AG04450 (cell line): ENCODE measurements at places on chromosomes 13 and 19.

GRCh38 chr13:50577806-50578205 lies 265.7 kb downstream of the DLEU7 start:
- no peak for DNase-seq

DNA sequence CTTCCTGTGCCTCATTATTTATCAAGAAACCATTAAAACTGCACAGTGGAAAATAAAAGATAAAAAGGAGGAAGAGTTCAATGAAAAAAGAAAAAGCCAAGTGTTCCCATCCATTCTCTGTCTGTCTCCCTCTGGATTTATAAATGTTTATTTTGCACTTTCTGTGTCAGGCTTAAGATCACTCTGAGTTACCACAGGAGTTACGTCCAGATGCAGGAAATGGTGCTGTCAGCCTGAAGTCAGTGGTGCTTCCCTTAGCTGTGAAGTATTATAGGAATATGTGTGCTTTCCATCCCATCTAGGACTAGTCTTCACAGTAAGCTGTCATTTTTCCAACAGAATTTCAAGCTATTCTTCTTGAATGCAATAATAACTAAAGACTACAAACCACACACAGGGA lies 420.2 kb downstream of the KCTD12 start:
- no peak for DNase-seq

- no peak for DNase-seq
Observed at GRCh38 chr13:46342538-46342937, 44.5 kb downstream of the RUBCNL start.

DNA sequence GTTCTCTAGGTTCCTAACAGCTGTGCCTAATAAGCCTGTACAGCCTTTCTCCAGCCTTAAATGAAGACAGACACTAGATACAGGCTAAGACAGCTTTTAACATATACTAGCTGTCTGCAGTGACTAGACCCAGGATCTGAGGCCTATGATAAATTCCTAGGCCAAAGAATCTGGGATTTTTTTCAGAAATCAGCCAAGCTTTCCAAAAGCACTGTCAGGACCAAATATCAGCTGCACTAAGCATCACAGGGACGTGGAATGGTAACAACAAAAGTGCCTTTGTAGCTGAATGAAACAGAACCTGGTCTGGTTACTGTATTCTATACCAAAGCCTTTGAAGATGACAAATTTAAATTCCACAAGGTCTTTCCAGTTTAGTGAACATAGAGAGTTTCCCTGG lies 77.9 kb upstream of the DOCK9 start:
- no peak for DNase-seq

GRCh38 chr19:18768997-18769891 lies 21.9 kb downstream of the COMP start:
- no peak for DNase-seq

DNA sequence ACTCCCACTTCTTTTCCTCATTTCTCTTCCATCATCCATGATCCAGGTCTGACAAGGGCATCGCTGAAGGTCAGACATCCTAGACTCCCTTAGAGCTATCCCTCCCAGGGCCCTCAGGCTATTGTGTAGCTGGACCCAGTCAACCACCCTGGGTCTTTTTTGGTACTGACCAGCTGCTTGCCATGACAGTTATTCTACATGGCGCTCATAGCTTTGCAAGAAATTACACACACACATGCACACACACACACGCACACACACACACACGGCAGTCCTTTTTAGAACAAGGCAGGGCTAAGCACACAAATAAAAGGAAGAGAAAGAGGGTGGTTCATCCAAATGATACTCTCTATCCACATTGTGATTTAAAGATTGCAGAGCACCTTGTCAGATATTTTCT lies 18.3 kb downstream of the SIAH3 start:
- DNase-seq: no peak

DNA sequence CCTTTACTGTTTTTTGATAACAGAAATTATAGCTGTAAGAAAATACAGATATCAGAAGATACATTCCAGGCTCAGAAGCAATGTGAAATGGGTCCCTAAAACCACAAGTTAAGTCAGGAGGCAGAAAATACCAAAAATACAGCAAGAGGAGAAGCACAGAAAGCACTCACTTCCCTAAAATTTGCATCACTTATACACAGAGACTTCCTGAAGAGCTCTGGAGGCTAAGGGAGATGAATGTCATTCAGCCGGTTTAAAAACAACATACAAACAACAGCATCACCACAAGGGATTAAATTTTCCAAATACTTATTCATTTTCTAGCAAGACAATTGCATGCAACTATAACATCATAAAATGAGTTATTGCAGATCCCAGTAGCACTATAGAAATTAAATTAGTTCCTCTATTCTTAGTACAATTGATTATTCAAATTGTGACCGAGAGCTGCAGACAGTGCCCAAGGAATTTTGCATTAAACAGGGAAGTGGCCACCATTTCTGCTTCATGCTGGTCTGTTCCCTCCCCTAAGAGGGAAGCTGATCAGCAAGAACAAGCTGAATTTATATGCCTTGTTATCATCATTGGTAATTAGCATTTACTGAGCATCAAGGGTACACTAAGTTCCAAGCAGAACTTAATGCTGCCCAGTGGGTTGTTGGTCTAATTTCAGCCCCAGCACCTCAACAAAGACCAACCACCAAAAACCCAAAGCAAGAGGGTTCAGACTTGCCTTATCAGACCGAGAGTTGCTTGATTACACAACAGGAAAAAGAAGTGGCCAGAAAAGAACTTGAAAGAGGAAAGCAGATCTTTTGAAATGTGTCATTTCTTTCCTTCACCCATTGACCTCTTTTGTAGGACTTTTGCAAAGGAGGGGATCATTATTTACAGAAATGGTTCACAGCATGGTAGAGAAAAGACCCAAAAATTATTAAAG lies 140.7 kb downstream of the KCTD12 start:
- DNase-seq: no peak

DNA sequence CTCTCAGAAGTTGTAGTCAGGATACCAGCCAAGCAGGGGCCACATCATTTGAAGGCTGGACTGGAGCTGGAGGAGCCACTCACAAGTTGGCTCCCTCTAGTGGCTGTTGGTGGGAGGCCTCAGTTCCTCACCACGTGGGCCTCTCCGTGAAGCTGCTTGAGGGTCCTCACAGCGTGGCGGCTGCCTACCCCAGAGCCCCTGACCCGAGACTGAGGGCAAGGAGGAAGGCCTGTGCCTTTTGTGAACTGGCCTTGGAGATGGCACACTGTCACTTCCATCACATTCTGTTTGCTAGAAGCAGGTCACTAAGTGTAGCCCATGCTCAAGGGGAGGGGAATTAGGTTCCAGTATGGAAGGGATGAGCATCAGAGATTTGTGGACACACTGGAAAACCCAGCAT lies 14.6 kb downstream of the GNA11 start:
- peak; percentile 18 for DNase-seq

DNA sequence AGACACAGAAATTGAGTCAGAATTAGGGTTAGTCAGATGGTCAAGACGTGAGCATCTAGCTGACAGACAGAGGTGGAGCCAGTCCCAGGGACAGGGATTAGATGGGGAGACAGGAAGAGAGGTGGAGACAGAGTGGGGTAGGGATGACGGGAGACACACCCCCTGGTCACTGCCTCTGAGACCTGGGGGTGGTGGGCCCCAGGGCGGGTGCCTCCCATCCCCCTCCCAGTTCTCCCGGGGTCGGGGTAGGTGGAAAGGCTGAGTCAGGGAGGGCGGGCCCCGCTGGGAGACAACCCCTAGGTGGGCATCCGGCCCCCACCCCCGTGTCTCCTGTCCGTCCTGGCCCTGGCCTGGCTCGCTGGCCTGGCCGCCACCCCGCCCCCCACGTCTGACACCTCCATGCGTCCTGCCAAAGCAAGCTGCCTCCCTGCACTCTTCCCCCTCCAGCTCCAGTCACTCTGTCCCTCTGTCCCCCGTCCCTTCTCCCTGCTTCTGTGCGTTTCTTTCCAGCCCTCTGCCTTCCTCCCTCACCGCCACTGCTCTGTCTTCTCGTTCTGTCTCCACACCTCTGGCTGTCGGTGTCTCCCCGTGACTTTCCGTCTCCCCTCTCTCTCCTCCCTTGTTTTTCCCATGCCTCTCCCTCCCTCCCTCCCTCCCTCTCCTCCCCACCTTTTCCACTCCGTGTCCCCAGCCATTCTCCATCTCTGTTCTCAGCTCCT lies 15.1 kb downstream of the CCDC97 start:
- no peak for DNase-seq

DNA sequence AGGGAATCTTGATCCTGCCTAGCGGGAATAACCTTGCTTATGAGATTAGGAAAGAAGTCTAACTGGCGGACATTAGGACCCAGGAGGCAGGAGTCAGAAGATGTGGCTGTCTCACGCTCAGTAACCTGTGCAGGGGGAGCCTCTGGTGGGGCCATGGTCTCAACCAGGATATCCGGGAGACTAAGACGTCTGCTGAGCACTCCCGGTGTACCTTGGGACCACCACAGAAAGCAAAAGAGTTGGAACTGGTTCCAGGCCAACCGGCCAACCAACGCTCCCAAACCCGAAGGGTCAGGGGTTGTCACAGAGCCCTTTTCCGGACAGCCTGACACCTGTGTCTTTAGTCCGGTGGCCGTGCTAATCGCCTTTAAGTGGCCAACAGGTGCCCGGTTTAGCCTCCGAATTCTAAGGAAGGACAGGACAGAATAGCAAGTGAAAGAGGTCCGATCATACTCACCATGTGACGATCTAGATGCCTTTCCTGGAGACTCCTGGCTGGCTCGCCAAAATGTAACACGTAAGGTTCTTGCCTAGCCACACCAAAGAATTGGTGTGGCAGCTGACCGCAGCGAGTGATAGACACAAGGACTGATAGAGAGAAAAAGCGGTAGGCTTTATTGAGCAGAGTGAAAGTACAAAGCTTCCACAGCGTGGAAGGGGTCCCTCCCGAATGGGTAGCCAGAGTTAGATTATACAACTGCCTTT lies 103.9 kb upstream of the DIAPH3 start:
- no peak for DNase-seq

- DNase-seq: no peak
Observed at GRCh38 chr13:83752141-83752540, 130.1 kb downstream of the SLITRK1 start.

GRCh38 chr19:55670280-55671053 lies 4.6 kb upstream of the EPN1 start:
- no peak for DNase-seq

DNA sequence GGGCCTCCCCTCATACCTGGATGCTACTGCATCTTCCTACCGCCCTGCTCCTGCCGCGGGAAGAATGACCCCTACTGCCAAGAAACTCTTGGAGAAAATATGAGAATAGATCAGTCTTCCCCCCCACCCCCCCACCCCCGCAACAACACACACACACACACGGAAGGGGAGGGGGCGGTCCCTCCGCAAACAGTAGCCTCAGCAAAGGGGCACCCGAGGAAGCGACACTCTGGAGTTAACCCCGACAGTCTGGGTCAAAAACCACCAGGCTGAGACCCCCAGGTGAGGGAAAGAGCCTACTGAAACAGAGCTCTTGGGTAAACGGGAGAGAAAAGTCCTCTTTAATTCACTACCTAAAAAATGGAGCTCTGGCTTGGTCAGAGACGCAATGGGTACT lies 1.2 kb downstream of the MED26 start:
- no peak for DNase-seq

DNA sequence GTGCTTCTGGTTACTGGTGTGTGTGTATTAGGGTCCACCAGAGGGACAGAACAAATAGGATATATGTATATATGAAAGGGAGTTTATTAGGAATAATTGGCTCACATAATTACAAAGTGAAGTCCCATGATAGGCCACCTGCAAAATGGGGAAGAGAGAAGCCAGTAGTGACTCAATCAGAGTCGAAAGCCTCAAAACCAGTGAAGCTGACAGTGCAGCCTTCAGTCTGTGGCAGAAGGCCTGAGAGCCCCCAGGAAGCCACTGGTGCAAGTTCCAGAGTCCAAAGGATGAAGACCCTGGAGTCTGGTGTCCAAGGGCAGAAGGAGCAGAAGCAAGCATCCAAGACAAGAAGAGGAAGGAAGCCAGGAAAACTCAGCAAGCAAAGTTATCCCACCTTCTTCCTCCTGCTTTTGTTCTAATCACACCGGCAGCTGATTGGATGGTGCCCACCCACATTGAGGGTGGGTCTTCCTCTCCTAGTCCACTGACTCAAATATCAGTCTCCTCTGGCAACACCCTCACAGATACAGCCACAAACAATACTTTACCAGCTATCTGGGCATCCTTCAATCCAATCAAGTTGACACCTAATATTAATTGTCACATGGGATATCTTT lies 21.7 kb upstream of the SCEL start:
- no peak for DNase-seq

- no peak for DNase-seq
Observed at GRCh38 chr19:5480427-5480836, 25.2 kb downstream of the ZNRF4 start.

GRCh38 chr19:47660435-47660832 lies 51.5 kb downstream of the BICRA start:
- no peak for DNase-seq

DNA sequence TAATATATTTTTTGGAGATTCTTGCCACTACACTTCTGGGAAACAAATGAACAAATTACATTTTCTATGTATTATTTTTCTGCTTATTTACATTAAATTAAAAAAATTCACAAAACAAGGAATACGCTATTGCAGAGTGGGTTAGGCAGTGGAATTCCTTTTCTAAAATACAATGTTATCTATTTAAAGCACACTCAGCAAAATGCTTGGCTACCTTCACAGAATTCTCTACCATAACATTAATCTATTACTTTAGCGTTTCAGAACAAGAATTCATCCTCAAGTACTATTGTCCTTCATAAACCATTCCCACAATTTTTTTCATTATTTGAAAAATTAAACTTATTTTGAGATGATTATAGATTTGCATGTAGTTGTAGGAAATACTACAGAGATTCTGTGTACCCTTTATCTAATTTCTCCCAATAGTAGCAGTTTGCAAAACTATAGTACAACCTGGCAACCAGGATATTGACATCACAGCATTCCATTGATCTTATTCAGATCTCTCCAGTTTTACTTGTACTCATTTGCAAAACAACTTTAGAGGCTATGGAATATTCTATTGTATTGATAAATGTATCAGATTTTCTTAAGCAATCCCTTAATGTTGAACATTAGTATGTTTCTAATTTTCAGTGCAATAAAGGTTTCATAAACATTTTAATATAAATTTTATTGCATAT lies 120.9 kb downstream of the DLEU7 start:
- DNase-seq: no peak
